ENCODE measurements at places on chromosomes 6 and 20. TPM values are rescaled to one million over a fixed set of nuclear protein-coding genes. Genes with fewer than 3 reads are reported as not detected.

The TMEM74B gene
- polyA plus RNA-seq, result 3.4 TPM

The SRMS gene
- 0.10 TPM for polyA plus RNA-seq

The NOL7 gene
- polyA plus RNA-seq, result 45.3 TPM

GRCh38 chr6:26375270-26375669, 7.6 kb upstream of the BTN2A2 start:
- DNase-seq, result no peak

GRCh38 chr6:170179616-170180324, 111.1 kb downstream of the DLL1 start:
- no peak for DNase-seq

GRCh38 chr6:89144354-89144906, 1.4 kb upstream of the PM20D2 start:
- DNase-seq, result no peak
